Occipital lobe (tissue), 3 donors: ENCODE measurements at places on chromosomes 1 and 21. TPM values are rescaled to one million over a fixed set of nuclear protein-coding genes. Genes with fewer than 3 reads are reported as not detected.

The AMPD2 gene
- total RNA-seq = 49.4 TPM

The SMIM1 gene
- total RNA-seq = 2.0 TPM

The PCSK9 gene
- total RNA-seq = 4.1 TPM

The CFHR4 gene
- 0.31 TPM for total RNA-seq

The LMX1A gene
- not detected for total RNA-seq

The S100A2 gene
- not detected for total RNA-seq

The FLG2 gene
- total RNA-seq = not detected

The LAPTM5 gene
- 3.9 TPM for total RNA-seq

The PDZK1IP1 gene
- total RNA-seq = not detected

The NOS1AP gene
- 4.1 TPM for total RNA-seq

The RHBG gene
- not detected for total RNA-seq

The RGS1 gene
- total RNA-seq = 18.1 TPM

The KIF26B gene
- total RNA-seq = 31.7 TPM

The ZNF695 gene
- total RNA-seq = 8.6 TPM

The DISP3 gene
- 26.7 TPM for total RNA-seq

The IQCC gene
- 2.3 TPM for total RNA-seq
